ENCODE measurements at places on chromosomes 16 and 17.

DNA sequence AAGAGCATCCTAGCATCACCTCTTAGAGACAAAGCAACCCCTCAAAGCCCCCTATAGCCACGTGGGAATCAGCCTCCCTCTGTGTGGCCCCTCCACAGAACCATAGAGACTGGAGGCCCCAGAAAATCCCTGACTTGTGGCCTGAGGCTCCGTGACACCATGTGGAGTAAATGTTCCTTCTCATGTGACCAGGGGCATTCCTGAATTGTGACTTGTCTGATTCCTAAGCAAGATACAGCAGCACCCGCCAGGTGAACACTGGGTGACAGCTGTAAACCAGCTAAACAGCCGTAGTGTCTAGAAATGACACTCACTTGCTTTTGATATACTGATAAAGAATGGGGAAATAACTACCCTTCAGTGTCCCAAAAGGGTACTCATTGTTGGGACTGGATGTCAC is 79.0 kb downstream of the DYNLRB2 start:
- DNase-seq = no peak

GRCh38 chr17:21061158-21061835 is 18.5 kb upstream of the USP22 start:
- DNase-seq = no peak

DNA sequence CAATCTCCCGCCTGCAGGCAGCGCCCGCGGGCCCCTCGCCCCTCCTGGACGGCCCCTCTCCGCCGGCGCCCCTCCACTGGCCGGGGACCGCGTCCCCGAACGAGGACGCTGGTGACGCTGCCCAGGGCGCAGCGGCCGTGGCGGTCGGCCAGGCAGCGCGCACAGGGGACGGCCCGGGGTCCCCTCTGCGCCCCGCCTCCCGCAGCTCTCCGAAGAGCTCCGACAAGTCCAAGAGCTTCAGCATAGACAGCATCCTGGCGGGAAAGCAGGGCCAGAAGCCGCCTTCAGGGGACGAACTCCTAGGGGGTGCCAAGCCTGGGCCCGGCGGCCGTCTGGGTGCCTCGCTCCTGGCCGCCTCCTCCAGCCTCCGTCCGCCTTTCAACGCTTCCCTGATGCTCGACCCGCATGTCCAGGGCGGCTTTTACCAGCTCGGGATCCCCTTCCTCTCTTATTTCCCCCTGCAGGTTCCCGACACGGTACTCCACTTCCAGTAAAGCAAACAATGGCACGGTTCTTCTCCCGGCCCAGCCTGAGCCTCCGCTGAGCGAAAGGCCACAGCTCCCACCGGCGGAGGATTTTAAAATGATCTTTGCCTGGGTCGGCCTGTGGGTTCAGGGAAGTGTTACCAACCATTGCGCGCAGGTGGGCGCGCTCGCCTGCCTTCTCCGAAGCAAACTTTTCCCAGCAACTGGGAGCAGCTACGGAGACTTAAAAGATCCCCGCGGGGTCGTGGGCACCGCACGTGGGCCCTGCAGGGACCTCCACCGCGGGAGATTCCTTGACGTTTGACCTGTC is 1.1 kb downstream of the FOXL1 start:
- no peak for DNase-seq

GRCh38 chr16:64358291-64358690 is 763.6 kb downstream of the CDH11 start:
- no peak for DNase-seq

GRCh38 chr16:87948735-87949070 is 2.5 kb upstream of the BANP start:
- DNase-seq = no peak

DNA sequence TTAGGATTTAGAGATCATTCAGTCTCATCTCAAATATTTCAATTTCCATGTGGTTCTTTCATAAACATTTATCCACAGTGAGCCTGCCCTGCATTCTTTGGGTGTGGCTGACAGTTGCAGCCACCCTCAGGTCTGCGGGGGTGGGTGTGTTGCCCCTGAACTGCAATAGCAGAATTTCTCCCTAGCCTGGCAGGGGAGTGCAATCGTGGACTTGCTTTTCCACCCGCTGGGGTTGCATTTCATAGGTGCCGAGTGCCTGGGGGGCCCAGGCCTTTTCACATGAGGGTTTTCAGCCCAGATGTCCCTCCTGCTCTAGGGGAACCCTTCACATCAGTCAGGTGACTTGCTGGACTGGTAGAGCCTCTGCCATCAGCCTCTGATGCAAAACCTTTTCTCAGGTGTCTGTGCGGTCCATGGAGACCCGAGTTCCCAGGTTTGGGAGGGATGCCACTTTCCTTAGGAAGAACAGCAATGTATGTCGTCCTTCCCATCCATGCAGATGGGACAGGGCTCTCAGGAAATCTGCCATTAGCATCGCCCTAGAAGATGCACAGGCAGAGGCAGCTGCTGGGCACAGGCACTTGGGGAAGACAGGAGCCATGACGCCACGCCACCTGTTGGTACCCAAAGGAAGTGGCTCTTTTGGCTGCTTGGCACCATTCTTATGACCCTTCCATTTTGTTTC is 2.4 kb upstream of the USP36 start:
- DNase-seq = no peak

- no peak for DNase-seq
Measured at GRCh38 chr17:35224436-35224835, 18.4 kb upstream of the SLFN5 start.

DNA sequence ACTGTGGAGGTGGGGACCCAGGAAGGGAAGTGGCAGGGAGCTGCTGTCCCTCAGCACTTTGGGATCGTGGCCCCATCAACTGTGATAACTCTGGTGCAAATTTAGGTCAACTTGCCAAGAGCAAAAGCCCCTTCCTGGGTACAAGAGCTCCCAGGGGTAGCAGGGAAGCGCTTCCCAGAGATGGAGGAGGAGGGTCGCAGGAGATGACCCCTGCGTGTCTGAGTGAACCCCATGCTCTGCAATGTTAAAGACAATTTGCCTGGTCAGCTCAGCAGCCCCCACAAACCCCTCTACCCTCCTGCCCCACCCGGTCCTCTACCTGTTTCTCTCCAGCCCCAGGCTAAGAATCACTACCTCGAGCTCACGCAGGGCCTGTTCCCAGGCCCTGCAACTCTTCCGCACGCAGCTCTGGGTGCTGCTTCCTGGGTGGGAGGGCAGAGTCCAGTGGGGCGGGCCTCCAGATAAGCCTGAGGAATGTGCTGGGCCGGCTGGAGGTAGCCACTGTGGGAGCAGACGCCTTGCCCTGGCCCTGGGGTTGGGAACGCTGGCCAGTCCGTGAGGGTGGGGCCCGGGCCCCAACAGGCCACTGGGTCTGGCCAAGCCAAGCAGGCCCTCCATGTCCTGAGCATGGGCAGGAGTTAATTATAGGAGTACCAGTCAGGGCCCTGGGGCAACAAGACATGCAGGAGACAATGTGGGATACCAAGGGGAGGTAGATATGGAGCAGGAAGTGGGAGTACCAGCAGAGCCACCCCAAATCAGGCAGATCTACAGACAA is 6.1 kb downstream of the DOK4 start:
- DNase-seq = no peak

DNA sequence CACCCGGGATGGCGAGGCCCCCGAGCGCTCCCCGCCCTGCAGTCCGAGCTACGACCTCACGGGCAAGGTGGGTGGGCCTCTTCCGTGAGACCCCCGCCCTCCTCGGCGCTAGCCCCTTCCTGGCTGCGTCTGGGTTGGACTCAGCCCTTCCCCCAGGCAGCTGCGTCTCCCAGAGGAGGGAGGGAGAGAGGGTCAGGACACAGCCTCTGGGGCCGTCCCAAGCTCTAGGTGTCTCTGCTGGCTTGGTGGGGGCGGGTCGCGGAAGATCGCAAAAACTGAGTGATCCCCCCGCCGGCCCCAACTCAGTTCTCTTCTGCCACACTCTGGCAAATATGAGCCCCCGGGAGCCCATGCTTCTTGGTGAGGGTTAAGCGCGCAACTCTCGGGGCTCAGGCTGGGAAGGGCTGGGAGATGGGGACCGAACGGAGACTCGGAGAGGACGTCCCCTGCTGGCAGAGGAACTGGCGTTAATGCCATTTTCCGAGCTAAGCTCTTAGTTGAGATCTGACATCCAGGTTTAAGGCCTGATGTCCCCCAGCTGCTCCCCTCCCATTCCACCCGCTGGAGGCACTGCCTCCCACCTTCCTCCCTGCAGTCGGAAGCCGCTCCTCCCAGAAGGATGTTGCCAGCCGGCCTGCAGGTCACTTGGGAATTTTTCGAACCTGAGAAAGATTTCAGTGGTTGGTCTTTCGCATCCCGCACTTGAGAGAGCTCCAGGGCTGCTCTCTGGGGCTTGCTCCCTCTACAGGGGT is 419 bp downstream of the RAB37 start:
- no peak for DNase-seq

- no peak for DNase-seq
Measured at GRCh38 chr16:11674818-11675560, 6.7 kb downstream of the SNN start.
